T-helper 17 cell (primary cell): ENCODE measurements at places on chromosomes 4 and X. TPM values are rescaled to one million over a fixed set of nuclear protein-coding genes. Genes with fewer than 3 reads are reported as not detected.

DNA sequence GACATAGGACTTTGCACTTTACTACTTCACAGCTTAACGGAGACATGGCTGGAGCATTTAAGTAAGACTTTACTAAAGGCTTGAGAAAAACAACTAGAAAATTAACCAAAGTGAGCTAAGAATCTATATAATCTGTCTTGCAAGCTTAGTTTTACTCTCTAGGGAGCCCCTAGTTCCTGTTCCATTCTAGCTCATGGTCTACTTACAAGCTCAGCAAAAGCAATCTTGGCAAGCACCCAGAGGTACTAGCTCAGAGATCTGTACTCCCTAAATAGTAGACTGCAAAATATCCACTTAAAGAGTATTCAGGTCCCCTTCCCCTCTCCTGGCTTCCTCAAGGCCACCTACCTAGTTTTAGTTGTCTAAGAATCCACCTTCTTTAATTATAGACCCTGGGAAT, 469.0 kb downstream of the IDS start:
- no peak for DNase-seq

DNA sequence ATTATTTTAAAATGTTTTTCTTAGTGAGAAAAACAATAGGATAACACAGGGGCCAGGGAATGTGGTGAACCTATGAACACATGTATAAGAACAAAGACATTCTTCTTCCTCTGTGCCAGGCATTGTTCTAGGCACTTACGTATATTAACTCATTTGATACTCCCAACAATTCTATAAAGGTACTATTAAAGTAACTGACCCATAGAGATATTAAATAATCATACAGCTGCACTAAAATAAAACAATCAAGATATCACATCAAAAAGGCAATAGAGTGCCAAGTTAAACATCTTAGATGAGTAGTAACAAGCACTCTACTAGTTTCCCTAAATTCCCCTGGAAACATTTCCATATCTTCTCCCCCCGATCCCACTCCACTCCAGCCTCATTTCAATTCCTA, 33.4 kb downstream of the SLC39A8 start:
- DNase-seq, result no peak

DNA sequence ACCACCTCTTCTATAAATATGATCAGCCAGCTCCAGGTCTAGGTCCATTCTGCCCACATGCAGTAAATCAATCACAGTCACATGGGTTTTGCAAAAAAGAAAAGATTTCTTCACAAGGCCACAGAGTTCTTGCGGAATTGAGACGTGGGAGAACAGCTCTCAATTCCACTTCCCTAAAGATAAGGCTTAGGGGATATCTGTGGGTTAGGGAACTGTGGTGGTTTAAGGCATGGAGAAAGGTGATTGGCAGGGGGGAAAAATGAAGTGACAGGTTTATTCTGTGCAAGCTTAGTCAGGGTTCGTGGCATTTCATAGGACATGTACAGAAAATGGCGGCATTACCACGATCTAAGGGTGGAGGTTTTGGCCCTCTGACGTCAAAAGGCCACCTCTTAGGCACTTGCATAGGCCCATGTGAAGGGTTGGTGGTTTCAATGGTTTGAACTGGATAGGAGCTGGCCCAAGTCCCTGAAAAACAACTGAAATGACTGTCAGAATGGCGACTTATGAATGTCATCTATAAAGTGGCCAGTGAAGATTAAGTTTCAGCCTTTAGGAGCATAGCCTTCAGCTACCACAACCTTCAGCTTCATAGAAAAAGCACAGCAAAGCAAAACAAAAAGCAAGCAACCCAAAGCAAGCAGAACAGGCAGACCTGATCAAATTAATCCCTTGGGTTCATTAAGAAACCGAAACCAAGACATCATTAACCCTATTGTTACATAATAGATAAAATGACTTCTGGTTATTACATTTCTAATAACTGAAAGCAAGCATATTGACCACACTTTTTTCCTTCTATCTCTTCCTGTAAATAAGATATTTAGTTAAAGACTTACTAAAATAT, 289.8 kb upstream of the SFRP2 start:
- no peak for DNase-seq

DNA sequence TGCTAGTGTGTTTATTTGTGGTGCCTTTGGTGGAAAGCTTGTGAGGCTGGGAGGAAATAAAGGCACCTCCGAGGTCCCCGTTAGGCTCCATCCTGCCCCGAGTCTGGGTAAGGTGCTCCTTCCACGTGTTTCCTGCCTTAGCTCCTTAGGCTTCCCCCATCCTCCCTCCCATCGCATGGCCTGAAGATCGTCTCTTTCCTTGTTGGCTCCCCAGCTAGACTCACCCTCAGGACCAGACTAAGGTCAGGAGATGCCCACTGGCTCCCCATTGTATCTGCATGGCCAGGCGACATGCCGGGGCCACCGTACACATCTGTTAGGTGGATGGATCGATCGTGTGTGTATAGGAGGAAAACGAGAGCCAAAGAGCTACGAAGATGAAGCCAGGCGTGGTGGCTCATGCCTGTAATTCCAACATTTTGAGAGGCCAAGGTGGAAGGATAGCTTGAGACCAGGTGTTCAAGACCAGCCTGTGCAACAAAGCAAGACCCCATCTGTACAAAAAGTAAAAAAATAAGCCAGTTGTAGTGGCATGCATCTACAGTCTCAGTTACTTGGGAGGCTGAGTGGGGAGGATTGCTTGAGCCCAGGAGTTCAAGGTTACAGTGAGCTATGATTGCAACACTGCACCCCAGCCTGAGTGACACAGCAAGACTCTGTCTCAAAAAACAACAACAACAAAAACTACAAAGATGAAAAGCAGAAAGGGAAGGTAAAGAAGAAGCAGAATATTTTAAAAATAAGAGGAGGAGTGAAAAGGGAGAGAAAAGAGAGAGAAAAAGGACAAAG, 53.7 kb downstream of the SEPSECS start:
- no peak for DNase-seq

GRCh38 chr4:179747218-179747910, 2305.1 kb upstream of the AGA start:
- no peak for DNase-seq

DNA sequence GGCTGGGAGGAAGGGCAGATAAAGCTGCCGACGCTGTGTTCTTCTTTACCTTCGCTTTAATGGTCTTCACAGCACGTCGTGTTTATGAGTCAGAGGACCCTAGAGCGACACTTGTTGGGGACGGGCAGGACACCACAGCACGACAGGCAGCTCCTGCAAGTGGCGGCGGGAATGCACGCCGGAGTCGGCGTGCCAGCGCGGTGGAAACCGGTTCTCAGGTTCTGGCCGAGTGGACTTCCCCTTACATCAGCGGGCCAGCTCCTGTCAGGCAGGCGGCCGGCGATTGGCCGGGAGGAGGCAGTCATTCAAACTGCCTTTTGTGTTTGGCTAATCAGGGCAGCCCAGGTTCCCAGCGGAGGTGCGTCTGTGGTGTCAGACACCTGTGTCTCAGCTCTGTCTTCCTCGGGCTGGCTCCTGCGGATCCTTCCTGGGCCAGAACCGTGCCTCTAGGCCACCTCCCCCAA, 150.9 kb downstream of the SHROOM3 start:
- DNase-seq, result no peak

Gene PLP1
- not detected for total RNA-seq

Gene SPANXA2
- not detected for total RNA-seq

Gene PCDH10
- not detected for total RNA-seq

Gene OTUD6A
- not detected for total RNA-seq

Gene TLR10
- not detected for total RNA-seq

Gene CBLL2
- total RNA-seq, result not detected

Gene CABS1
- total RNA-seq, result not detected
